ENCODE measurements at places on chromosomes 1 and 21. TPM values are rescaled to one million over a fixed set of nuclear protein-coding genes. Genes with fewer than 3 reads are reported as not detected.

DNA sequence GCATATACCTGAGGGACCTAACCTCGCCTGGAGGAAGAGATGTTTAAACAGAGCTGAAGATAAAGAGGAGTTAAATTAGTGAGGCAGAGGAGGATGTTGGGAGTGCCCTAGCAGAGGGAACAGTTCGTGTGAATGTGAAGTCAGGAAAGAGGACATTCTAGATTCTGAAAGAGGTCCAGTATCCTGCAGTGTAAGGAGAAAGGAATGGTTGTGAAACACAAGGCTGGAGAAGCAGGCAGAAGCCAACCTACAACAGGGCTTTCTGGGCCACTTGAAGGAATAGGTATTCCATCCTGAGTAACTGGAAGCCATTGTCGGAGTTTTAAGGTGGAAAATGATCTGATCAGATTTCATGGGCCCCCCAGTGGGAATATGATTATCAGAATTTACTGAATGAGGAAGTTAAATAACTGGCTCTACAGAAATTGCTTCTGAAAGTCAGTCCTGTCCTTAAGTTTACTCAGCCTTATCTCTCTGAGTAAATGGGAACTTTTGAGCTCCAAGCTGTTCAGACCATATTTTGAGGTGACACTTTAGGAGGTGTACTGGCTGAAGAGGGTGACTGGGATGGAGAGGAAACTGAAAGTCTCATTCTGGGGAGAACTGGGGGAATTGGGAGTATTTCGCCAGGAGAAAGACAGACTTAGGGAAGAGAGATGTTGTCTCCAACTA lies 24.4 kb upstream of the FAAH start:
- DNase-seq = no peak

DNA sequence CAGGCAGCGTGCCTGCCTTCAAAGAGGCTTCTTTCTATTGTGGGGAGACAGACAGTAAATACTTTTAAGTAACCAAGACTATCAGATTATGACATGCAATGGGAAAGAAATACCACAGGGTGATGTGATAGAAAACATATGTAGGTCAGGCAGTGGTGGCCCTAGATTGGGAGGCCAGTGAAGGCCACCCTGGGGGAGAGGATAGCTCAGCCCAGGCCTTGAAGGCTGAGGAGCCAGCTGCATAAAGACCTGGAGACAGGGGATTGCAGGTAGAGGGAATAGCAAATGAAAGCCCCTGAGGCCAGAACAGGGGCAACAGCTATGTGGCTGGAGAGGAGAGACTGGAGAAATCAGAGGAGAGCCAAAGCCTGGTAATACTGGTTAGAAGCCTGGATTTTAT lies 4.0 kb downstream of the SOX13 start:
- no peak for DNase-seq

GRCh38 chr1:164473544-164473943 lies 85.4 kb upstream of the PBX1 start:
- DNase-seq = no peak

DNA sequence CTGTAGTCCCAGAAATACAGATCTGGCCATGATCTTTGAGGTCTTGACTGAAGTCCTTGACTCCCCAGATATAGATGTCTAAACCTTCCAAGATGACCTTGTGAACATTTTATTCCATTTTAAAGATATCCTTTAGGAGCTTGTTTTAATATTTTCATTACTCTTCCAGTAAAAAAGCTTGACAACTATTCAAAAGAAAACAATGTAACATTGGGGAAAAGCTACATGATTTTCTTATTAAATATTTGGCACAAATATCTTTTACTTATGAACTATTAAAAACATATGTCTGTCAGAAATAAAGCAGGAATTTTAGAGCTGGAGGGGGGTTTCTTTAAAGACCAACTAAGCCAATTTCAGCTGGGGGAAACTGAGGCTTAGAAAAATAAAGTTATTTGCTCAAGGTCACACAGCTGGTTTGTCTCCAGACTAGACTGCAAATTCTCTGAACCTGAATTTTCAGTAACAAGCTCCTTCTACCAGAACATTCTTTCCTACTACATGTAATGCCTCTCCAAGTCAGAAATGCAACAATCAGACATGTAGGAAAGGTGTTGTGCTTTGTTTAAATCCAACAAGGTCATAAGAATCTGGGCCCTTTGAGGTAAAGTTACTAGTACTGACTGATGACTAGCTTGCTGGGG lies 67.0 kb upstream of the PTCH2 start:
- DNase-seq = no peak

- no peak for DNase-seq
Measured at GRCh38 chr1:10980094-10980577, 32.3 kb upstream of the TARDBP start.

ERVH48-1 gene
- total RNA-seq = 3.4 TPM

KRTAP10-3 gene
- not detected for total RNA-seq

DNA sequence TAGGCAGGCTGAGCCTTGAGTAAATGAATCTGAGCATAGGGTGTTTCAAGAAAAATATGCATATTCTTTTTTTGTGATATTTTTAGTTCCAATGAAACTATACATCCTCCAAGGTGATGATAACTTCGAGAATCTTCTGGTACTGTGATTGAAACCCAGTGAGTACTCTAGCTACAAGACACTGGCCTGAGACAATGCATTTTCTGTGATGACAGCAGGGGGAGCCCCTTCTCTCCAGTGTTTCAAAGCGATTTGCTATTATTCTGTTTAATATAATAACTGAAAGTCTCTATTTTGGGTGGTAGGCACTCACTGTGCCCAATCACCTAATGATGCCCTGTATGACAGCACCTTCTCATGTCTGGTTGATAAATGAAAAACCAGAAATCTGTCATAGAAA lies 12.1 kb downstream of the IRF2BP2 start:
- DNase-seq = no peak

LAMC2 gene
- total RNA-seq = 8.2 TPM

DNA sequence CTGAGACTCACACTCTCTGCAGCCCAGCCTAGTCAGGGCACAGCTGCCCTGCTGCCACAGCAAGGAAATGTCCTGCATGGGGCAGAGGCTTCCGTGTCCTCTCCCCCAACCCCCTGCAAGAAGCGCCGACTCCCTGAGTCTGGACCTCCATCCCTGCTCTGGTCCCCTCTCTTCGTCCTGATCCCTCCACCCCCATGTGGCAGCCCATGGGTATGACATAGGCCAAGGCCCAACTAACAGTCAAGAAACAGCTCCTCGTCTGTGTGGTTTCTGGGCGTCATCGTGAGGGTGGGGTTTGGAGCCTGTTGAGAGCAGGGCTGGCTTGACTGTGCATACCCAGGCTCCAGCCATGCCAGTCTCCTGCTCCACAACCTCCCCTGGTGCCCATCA lies 19.5 kb downstream of the FAAH start:
- DNase-seq = no peak

- DNase-seq = no peak
Measured at GRCh38 chr1:31657972-31658510, 13.4 kb upstream of the PEF1 start.

GJA8 gene
- total RNA-seq = not detected

GRCh38 chr1:201119206-201120197 lies 7.3 kb upstream of the CACNA1S start:
- peak; percentile 35 for DNase-seq

C1orf50 gene
- total RNA-seq = 4.0 TPM

GRCh38 chr1:172939475-172939874 lies 111.3 kb downstream of the TNFSF18 start:
- DNase-seq = no peak

SPATA1 gene
- 5.1 TPM for total RNA-seq

DNA sequence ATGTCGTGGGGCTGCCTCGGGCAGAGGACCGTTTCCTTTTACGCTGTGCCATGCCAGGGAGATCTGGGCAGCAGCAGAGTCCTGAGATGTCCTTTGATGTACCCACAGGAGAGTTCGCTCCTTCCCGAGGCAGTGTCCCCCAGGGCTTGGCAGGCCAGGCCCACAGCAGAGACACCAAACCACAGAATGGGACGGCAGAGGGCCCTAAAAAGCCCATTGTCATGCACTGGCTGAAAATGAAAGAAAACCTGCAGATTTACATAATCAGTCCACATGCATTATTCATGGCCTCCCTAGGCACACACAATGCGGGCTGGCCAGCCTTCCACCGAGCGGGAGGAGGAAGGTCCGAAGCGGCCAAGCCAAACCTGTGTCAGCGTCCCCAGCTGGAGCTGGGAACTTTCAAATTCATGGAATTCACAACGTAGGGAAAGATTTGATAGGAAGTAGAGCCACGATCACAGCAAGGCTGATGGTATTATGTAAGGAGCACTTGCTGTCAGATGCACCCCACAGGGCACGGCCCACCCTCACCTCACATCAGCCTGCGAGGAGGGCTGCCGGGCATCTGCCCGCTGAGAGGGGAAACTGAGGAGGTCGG lies 25.3 kb upstream of the EFHD2 start:
- no peak for DNase-seq

- DNase-seq = no peak
Measured at GRCh38 chr21:39041816-39042215, 141.4 kb downstream of the PSMG1 start.

OSCP1 gene
- 4.0 TPM for total RNA-seq

DNA sequence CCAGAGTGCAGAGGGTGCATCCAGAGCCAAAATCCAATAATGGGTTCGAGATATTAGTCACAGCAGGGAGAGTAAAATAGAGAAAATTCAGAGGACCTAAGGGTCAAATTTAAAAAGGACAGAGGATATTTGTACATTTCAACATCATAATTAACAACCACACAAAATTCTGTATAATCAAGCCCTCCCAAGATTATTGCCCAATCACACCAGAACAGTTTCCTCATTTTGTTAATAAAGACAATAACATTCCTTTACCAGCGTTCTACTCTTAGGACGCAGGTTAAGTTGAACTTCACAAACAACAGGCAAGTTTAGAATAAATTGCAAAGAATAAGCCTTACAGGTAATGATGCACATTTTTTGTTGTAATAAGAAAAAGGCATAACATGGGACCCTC lies 462.8 kb downstream of the PTPRC start:
- DNase-seq = no peak

MRPL37 gene
- 62.0 TPM for total RNA-seq

DNA sequence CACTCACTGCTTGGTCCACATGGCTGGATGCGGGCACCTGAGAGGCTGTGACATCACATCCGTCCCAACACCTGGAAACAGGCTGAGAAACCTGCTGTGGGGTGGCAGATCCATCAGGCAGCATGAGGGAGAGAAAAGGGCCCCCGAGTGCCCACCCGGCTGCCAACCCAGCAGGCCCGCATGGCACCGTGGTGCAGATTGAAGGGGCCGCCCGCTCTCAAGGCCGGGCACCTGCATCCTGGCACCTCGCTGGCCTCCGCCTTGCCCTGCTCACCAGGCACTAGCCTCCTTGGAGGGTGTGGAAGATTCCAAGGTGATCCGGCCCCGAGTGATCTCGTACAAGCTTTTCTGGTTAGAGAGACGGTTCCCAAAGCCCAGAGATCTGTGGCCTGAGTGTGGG lies 110.5 kb downstream of the PRDM16 start:
- DNase-seq = no peak

- no peak for DNase-seq
Measured at GRCh38 chr1:103198076-103198475, 89.8 kb upstream of the COL11A1 start.

SLC16A4 gene
- total RNA-seq = 0.71 TPM

GRCh38 chr1:185279571-185279970 lies 37.5 kb downstream of the IVNS1ABP start:
- DNase-seq = no peak

- peak; percentile 59 for DNase-seq
Measured at GRCh38 chr1:26529655-26530409, at the start of gene RPS6KA1. Gene RPS6KA1 (plus strand): TSS chr1:26529761. CDS start chr1:26529921, 160 bp downstream.

DNA sequence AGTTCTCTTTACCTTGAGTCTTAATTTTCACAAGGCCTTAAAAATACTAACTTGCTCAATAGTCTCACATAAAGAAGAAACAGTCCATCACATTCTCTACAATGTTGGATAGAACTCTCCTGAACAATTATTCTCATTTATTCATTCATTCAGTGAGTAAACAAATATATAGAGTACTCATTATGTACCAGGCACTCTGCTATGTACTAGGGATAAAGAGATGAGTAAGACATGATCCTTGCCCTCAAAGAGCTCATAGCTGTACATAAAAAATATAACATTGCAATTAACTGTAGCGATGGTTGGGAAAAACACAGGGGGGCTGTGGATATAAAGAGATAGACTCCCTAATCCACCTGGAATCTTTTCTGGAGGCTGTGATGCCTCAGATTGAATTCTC lies 586.9 kb upstream of the BEND5 start:
- DNase-seq = no peak

- DNase-seq = no peak
Measured at GRCh38 chr1:232499188-232499587, 130.7 kb downstream of the SIPA1L2 start.

DNA sequence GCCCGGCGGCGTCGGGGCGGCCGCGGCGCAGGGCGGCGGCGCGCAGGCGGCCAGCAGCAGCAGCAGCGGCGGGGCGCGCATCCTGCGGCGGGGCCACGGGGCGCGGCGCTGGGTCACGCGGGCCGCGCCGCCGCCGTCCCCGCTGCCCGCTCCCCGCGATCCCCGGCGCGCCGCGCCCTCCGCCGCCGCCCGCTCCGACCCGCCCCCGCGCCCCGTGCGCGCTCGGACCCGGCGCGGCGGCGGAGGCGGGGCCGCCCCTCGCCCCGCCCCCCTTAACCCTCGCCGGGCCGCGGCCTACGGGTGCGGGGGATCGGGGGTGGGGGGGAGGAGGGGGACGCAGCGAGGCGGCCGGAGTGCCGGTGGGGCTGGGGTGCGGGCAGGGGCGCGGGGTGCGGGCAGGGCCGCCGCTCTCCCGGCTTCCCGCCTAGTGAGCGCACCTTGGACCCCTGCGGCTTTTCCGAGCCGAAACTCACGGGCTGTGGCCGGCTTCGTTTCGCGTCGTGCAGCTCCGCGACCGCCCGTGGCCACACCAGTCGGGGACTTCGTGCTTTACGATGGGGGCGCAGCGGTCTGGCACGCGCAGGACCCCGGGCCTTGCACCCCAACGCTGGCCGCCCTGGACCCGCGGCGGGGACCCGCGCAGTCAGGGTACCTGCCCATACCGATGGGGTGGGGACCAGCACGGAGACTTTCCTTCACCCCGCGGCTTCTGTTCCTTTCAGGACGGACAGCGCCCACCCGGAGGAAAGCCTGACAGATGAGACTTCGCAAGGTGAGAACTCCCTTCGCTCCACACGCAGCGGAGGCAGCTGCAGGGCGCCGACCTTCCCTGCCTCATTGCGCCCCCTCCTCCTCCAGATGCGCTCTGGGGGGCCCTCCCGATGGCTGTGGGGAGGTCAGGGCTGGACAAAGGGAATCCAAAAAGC lies at the start of gene FNDC10:
TSS of gene FNDC10 (minus strand) at position 201 of the 926 bp plus-strand sequence. CDS start at position 81, 120 bp downstream.
- no peak for DNase-seq

CLEC20A gene
- total RNA-seq = 0.28 TPM

GRCh38 chr21:45335151-45335760 lies 47.6 kb upstream of the POFUT2 start:
- no peak for DNase-seq
